ENCODE measurements at places on chromosomes 1 and 21. TPM values are rescaled to one million over a fixed set of nuclear protein-coding genes. Genes with fewer than 3 reads are reported as not detected.

SLC25A34 gene
- 2.0 TPM for total RNA-seq

MIXL1 gene
- total RNA-seq: not detected

OLIG2 gene
- not detected for total RNA-seq

TNFRSF1B gene
- 10.9 TPM for total RNA-seq

INTS7 gene
- total RNA-seq: 14.2 TPM

LCE2A gene
- not detected for total RNA-seq

SPRR1A gene
- total RNA-seq: not detected

PRAMEF6 gene
- total RNA-seq: not detected

RBM15 gene
- 36.9 TPM for total RNA-seq

DTL gene
- 0.54 TPM for total RNA-seq

OR2T2 gene
- not detected for total RNA-seq

PTPN7 gene
- total RNA-seq: 0.78 TPM

SLC2A5 gene
- total RNA-seq: 0.20 TPM
